ENCODE measurements at places on chromosomes 2 and 18. TPM values are rescaled to one million over a fixed set of nuclear protein-coding genes. Genes with fewer than 3 reads are reported as not detected.

STAT1 gene
- 45.4 TPM for total RNA-seq

SP5 gene
- total RNA-seq = 1.7 TPM

GKN1 gene
- not detected for total RNA-seq

SAG gene
- total RNA-seq = not detected

C2orf74 gene
- total RNA-seq = 8.0 TPM

GPD2 gene
- 46.3 TPM for total RNA-seq

PARD6G gene
- 12.0 TPM for total RNA-seq

FEZ2 gene
- 22.0 TPM for total RNA-seq

FEV gene
- total RNA-seq = not detected

NT5DC4 gene
- not detected for total RNA-seq

MBD5 gene
- 22.1 TPM for total RNA-seq

- no peak for DNase-seq
Observed at GRCh38 chr2:229888031-229888430, 33.8 kb downstream of the TRIP12 start.

DNA sequence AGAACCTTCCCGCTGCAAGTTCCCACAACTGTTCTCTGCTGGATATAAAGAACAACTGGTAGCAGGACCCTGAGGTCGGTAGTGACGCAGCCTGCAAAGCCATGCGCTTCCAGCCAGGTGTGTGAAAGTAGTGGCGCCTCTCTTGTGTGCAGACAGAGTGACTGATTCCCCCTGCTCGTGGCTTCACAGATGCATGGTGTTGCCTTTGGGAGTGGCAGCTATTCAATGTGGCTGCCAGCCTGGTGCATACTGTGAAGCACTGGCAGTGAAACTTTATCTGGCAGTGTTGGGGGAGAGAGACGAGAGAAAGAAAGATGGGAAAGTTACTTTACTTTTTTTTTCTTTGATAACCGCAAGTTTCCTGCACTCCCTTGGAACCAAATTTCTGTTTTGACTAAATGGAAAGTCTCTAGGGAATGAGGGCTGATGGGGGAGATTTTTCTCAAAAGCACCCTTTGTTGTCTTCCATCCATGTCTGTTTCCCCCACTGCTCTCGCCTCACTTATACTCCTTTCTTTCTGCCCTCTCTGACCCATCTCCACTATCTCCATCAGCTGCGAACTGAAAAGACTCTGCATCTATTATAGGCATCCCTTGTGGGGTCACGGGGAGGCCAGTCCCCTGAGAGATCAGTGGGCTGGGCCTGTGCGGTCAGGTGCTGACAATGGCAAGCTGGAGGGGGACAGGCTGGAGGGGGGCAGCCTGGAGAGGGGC, 90.0 kb upstream of the TNP1 start:
- no peak for DNase-seq

DNA sequence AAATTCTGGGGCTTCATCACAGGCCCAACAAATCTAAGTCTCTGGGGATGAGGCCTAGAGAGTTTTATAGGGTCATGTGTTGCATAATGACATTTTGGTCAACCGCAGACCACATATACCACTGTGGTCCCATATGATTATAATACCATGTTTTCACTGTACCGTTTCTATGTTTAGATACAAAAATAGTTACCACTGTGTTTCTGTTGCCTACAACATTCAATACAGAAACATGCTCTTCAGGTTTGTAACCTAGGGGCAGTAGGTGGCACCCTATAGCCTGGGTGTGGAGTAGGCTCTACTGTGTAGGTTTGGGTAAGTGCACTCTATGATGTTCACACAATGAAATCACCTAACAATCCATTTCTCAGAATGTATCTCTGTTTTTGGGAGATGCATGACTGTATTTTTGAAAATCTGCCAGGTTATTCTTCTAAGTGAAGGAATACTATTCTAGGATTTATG, 485.2 kb downstream of the PTPRM start:
- DNase-seq = no peak

GRCh38 chr2:111972955-111973565, 74.7 kb downstream of the MERTK start:
- DNase-seq = no peak

DNA sequence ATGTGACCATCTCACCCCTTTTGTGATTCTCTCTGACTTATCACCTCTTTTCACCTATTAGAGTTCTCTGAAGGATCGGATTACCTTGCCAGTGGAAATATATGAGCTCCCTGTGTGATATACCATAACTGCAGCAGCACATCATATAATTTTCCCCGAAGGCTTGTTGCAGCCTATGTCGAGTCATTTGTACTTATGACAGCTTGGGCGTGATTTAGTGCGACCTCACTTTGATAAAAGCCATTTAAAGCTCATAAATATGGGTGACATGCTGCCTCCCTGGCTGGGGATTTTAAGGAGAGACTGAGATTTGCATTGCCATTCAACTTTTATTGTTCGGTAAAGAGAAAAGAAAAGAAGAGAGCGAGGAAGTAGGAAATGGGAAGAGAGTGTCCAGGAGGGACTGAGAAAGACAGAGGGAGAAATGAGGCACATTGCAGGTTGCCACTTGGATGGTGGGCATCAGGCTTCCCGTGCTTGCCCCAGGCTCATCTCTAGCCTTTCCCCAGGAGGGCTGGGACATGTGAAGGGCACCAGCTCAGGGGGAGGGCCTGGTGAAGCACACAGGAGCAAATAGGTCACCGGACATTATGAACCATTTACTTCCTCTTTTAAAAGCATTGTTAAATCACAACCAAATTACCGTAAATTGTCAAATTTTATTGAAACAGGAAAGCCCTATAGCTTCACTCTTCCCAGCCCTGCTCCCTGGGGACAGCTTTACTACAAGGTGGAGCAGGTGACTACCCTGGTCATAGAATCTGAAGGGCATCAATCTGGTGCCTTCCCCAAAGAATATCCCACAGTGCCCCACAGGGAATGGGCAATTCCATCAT, 161.3 kb downstream of the SETBP1 start:
- no peak for DNase-seq

- DNase-seq = no peak
Observed at GRCh38 chr2:30276455-30276911, 45.1 kb downstream of the LBH start.
